ENCODE measurements at places on chromosomes 1 and 21. TPM values are rescaled to one million over a fixed set of nuclear protein-coding genes. Genes with fewer than 3 reads are reported as not detected.

Gene SLAMF9
- polyA plus RNA-seq: not detected

Gene ZBTB18
- polyA plus RNA-seq: 12.7 TPM

Gene SIPA1L2
- 3.1 TPM for polyA plus RNA-seq

Gene CD52
- not detected for polyA plus RNA-seq

Gene LAMC1
- polyA plus RNA-seq: 349 TPM

Gene IFI44
- polyA plus RNA-seq: 2.2 TPM
